ENCODE measurements at places on chromosomes 1 and 21.

DNA sequence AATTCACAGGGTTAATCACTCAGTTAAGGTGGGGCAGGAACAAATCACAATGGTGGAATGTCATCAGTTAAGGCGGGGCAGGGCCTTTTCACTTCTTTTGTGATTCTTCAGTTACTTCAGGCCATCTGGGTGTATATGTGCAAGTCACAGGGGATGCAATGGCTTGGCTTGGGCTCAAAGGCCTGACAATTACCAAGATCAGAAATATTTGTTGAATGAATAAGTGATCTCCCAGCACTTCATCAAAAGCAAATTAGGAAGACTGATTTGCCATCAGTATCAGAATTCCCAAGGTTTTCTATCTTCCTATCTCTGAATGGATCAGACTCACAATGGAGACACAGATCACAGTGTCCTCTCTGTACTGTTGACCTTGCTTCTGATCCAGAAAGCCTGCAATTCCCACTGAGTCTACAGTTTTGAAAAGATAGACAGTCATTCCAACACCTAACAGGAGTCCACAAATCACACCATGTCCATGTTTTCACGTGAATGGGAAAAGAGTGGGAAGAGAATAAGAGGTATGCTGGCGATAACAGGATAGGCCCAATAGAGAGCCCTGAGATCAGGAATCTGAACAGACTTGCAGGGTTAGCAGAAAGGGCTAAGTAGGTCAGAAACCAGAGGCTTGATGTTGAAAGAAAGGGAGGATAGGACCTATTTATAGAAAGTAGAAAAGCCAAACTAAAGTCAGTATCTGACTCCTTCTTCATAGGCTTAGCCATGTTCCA, 75.3 kb downstream of the KCNK1 start:
- DNase-seq, result no peak

- DNase-seq, result no peak
Measured at GRCh38 chr1:239633432-239633831, 247.1 kb downstream of the CHRM3 start.

DNA sequence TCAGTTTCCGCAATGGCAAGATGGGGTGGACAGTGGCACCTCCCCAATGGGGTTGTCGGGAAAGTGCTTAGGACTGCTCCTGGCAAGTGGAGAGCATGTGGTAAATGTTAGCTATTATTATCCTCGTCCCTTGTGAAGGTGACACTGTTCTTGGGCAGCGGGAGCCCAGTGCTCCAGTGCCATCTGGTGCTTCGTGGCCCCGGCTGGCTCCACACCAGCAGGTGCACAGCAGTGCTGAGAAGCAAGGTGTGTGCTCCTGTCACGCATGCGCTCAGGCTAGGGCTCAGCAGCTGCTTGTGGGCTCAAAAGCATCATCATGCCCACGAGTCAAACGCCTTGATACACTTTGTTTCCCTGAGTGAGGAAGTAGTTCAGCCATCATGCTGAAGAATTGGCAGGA, 24.9 kb upstream of the KCNC4 start:
- DNase-seq, result peak; percentile 47

GRCh38 chr1:79896140-79896539, 889.6 kb upstream of the ADGRL4 start:
- no peak for DNase-seq

- peak; percentile 8 for DNase-seq
Measured at GRCh38 chr1:4176841-4177240, 276.8 kb upstream of the C1orf174 start.

DNA sequence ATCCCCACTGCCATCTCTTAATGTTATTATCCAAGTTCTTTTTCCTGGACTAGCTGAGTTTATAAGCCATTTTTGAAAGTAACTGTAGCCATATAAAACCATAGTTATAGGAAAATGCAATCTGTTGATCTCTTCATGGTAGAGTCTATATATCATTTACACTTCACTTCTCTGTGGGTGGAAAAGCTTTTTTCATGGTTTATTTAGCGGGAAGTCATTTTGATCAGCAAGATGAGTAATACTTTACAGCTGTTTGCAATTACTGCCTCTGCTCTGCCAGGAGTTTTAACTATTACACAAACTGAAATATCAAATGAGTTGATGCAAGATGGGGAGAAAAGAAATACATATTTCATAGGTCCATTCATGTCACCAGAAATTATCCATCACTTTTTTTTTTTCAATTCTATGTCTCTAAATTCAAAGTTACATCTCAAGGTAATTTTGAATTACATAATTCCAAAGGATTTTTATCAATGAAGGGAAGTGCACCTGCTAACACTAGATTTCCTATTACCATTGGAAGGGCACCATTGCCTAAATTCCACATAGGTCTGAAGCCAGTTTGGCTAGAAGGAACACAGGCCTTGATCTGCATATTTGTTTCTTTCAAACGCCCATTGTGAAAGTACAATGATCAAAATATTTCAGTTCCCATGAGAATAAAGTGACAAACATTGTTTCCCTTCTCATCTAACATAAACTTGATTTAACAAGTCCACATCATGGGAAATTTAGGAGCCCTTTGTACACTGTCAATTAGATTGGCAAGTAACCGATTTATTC, 296.7 kb downstream of the ZNF326 start:
- DNase-seq, result no peak

DNA sequence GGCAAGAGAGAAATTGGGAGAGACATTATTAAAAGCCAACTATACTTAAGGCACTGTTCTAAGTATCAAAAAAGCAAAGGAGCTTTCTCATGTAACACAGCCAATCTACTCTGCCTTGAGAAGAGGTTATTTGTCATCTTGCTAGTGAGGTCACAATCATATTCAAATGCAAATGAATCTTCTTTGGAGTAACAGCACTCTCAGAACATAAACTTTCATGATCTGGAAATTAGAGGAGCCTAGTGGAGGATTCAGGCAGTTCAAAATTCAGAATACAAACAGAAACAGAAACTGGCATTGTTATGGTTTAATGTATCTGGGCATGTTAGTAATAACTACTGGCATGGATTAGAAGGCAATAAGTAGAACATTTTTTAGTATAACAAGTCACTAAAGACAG, 57.4 kb downstream of the ARID4B start:
- peak; percentile 59 for DNase-seq

DNA sequence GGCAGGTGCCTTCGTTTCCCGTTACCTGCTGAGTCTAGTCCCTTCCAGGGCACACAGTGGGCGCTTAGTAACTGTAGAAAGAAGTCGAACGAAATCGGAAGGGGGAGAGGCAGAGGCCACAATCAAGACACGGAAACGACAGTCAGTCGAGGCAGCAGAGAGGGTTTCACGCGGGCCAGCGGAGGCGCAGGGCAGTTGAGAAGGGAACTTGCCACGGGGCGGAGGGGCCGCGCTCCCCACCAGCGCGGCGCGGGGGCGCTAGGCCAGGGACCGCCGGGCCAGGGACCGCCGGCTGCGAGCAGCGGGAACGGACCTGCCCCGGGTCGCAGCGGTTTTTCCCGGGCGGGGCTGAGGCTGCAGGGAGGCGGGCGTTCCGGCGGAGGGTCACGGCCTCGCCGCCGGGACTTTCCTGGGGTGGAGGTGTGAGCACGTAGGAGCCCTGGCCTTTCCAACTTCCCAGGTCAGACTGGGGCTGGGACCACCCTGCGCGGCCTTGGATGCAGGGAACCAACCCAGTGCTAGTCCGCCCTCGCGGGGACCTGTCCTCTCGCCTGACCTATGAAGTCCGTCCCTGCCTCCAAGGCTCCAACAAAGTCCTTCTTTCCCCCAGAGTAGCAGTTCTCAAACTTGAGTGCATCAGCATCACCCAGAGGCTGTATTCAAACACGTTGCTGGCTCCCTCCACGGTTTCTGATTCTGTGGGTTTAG, 150.1 kb upstream of the FGGY start:
- DNase-seq, result no peak

- DNase-seq, result no peak
Measured at GRCh38 chr1:8925406-8925805, 20.3 kb upstream of the CA6 start.

Data from NCI-H1436 (cell line).